ENCODE measurements at places on chromosomes 11 and 22. TPM values are rescaled to one million over a fixed set of nuclear protein-coding genes. Genes with fewer than 3 reads are reported as not detected.

The TCF20 gene
- total RNA-seq: 12.4 TPM

The FOLH1 gene
- not detected for total RNA-seq

The MOGAT2 gene
- 0.07 TPM for total RNA-seq

The SNX32 gene
- total RNA-seq: not detected

The PHOX2A gene
- not detected for total RNA-seq

The TMEM41B gene
- 44.9 TPM for total RNA-seq

The SLC1A2 gene
- 0.41 TPM for total RNA-seq

The CD3D gene
- not detected for total RNA-seq

Measured in A172 (cell line).